ENCODE measurements at places on chromosomes 6 and 20.

DNA sequence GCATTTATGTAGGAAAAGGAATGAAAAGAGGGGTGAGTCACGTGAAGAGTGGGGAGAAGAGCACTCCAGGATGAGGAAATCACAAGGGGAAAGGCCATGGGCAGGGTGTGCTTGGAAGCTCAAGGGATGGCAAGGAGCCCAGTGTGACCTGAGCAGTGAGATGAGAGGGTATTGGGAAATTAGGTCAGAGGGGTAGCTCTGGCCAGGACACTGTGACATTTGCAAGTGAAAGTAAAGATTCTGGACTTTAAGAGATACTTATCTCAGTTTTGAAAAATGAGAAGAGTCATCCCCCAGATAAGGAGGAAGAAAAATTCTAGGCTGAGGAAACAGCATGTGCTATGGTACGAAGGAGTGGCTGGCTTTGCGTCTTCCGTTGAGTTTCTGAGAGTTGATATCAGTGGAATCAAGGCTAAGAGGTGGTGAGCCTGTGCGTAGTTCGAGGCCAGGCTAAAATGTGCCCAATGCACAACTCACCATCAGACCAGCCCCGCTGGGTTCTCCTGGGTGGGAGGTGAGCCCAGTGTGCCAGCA lies 79.9 kb downstream of the GCLC start:
- no peak for DNase-seq

GRCh38 chr6:93654548-93654947 lies 235.2 kb upstream of the EPHA7 start:
- DNase-seq, result no peak

DNA sequence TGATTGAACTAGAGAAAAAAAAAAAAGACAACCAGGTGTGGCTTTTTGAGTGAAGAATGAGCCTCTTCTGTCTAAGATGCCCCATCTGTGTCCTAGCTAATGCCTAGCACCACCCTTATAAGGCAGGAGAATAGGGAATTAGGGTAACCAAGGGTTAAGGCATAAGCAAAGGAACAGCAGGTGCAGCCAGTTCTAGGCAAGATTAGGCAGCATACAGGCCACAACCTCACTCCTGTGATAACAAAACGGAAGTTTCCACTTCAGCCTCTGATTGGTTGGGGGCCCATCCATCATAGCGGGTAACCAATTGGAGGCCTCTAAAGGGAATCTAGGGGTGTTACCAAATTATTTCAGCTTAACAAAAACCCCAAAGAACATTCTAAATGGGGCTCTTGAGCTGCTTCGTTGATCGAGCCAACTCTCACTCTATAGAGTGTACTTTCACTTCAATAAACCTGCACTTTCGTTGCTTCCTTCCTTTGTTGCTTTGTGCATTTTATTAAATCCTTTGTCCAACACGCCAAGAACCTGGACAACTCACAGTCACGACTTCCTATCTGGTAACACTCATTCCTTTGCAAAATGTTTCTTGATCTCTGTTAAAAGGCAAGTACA lies 61.9 kb upstream of the TAGAP start:
- DNase-seq, result peak; percentile 97

- no peak for DNase-seq
Measured at GRCh38 chr6:131954775-131955107, 3.6 kb upstream of the CCN2 start.

- no peak for DNase-seq
Measured at GRCh38 chr20:63536241-63536977, 767 bp downstream of the PTK6 start.

DNA sequence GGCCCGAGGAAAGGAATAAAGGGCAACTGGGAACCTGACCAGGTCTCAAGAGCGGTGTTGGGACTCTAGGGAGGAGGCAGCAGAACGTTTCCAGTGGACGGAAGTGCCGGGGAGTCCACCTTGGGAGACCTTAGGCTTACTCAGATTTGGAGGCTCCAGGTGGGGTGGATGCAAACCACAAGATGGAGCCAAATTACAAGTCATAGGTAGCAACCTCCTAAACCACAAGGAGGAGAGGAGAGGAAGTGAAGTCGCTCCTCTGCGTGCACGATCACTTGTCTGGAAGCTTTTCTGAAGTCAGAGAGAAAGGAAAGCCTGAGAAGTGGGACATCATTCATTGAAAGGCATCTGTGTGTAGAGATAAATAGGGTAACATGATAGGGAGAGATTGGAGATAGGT lies 9.3 kb downstream of the HLA-DOA start:
- peak; percentile 41 for DNase-seq

DNA sequence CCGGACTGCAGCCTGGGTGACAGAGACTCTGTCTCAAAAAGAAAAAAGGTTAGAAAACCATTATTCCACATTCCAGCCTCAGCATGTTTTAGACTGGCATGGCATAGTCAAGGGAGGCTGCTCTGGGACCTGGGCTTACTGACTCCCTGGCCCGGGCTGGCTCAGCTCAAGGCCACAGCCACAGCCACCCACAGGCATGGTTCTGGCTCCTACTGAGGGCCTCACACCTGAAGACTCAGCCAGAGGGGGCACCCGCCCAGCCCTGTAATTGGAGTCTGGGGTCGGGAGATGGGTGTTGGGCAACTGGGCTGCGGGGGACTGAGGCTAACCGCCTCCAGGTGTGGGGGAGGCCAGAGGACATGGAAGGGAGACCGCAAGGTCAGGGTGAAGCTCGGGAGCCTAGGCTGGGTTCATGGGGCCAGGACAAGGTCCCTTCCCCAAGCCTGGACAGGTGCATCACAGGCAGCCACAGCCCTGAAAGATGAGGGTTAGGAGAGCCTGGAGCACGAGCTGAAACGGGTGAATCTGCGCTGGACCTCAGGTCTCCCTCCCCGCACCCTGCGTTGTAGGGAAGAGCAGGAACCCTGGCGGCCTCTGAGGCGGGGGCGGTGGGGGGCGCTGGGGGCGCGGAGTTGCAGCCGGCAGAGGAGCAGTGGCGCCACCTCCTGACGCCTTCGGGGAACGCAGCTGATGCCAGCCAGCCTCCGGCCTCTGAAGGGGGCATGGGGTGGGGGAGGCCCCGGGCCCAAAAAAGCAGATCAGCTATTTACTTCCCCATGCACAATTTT lies 67.7 kb upstream of the SRSF6 start:
- no peak for DNase-seq

- no peak for DNase-seq
Measured at GRCh38 chr6:145904868-145905267, 59.3 kb downstream of the SHPRH start.

DNA sequence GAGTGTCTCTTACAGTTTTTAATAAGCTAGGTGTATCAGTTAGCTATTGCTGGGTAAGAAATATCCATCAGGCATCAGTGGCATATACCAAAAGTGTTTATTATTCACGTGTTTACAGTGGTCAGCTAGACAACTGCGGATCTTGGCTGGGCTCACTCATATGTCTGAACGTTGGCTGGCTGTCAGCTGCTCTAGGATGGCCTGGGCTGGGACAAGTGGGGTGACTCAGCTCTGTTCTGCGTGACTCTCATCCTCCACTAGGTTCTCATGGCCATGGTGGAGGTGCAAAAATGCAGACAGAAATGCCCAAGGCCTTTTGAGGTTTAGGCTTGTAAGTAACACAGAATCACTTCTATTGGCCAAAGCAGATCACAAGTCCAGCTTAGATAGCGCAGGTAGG lies 22.0 kb downstream of the ZNF341 start:
- no peak for DNase-seq

DNA sequence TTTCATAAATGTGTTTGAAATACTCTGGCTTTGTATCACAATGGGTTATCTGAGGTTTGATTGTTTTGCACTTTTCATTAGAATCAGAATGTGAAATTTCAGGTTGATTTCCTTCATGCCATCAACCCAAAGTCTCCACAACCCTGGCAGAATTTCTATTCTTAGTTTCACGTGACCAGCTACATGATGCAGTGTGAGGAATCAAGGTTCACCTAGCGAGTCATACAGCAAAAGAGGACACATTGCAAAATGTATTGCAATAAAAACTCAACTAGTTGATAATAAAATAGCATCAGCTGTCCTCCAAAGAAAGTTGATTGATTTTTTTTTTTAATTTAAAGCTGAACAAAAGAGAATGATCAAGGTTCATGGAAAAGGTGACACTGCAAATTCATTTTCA lies 2.2 kb downstream of the HAO1 start:
- DNase-seq, result no peak

GRCh38 chr6:138231381-138231886 lies 13.1 kb upstream of the PBOV1 start:
- DNase-seq, result no peak

DNA sequence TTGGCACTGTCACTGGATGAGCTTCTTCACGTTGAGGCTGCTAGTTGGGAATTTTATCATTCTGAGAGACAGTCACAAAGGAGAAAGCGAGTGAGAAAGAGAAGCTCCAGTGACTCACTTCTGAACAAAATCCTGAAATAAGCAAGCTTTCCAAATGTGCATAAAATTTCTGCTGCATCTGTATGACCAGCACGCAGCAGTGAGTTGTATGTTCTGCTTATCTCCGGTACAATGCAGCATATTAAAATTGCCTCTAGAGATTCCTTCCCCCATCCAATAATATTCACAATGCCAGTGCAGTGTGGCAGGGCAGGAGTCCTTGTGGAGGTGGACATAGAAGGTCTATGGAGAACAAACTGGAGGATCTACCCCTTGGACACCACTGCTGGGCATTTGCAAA lies 290.5 kb downstream of the ADGB start:
- DNase-seq, result no peak

- no peak for DNase-seq
Measured at GRCh38 chr20:16902662-16903061, 154.5 kb downstream of the OTOR start.

GRCh38 chr6:107340881-107341280 lies 118.5 kb downstream of the PDSS2 start:
- DNase-seq, result no peak

GRCh38 chr6:160398674-160399271 lies 50.6 kb downstream of the SLC22A3 start:
- no peak for DNase-seq

DNA sequence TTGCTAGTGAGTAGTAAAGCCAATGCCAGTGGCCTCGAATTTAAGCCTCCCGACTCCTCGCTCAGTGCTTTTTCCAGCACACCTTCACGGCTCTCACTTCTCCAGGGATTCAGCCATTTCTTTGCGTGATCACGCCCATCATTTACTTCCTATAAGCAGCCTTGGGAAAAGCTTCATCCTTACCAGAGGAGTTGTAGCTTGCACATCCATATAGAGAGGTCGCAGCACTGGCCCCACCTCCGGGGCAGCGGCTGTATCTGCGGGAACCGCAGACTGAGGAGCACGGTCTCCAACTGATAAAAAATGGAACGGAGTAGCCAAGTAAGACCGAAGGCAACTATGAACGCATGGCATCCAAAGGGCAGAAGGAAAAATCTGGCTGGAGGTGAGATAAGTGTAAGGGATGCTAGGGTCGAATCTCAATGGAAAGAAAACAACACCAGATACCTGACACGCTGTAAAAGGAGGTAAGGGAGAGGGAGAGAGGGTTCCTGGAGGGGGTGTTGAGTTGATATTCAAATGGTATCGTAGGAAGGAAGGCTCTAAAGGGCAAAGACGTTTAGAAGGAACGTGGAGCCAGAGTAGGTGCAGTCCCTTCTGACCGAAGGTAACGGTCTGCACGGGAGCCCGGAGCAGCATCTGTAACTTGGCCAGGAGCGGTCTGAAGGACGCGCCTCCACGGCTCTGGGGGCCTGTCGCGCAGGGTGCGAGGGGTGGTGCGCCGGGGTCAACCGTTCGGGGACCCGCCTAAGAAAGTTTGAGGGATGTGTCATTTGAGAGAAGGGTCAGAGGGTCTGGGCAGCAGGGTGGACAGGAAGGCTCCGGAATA lies 640 bp downstream of the NFS1 start:
- no peak for DNase-seq

DNA sequence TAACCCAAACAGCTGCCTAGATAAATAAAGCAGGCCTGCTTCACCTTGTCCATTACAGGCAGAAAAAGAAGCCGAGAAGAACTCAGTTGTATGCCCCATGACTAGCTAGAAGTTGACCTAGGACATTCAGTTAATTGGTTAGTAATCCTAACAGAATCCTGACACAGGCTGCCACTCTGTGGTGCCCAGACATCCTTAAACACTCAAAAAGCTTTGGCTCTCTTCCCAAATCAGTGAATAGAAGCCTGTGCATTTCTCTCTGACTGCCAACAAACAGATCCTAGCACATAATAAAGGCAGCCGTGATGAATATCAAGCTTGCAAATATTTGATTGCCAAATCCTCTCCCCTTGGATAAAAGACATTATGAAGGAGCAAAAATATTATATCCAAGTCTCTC lies 519.1 kb upstream of the EYS start:
- DNase-seq, result no peak

DNA sequence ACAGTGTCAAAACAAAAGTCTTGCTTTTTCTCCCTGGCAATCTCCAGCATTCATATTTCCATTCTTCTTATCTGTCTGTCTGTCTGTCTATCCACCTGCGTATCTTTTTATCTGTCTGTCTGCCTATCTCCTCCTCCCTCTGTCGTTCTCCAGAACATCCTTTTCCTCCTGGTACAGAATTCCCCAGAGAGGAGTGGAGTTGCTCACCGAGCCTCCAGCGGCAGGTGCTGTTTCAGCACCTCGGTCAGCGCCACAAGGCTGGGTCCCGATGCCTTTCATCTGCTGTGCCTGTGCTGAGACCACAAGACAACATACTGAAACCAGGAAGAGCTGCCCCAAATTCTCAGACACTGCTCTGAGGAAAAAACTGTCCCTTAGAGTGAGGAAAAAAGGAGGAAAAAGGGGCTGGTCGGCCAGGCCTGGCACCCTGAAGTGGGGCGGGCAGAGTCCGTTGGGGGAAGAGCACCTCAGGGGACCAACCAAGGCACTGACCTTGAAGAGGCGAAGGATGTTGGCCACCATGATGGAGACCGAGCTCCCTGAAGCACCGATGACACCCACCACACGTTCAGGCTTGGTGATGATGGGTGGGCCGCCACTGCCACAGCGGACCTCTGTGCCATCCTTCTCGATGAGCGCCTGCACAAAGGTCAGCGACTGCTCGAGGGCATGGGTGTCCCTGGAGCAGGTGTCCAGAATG lies 13.3 kb downstream of the GRM4 start:
- peak; percentile 14 for DNase-seq
